Tibial nerve (tissue), 4 donors: ENCODE measurements at places on chromosomes 13 and 19. TPM values are rescaled to one million over a fixed set of nuclear protein-coding genes. Genes with fewer than 3 reads are reported as not detected.

GRCh38 chr13:33033051-33033812 lies 17.0 kb downstream of the KL start:
- no peaks in the 10 kb centered on the region for H3K4me1 ChIP-seq
- H3K36me3 ChIP-seq = no peaks in the 10 kb centered on the region
- H3K27ac ChIP-seq = no peak overlapping the region
- H3K27me3 ChIP-seq = no peaks in the 10 kb centered on the region

GRCh38 chr13:64007339-64007738 lies 2591.7 kb upstream of the PCDH20 start:
- no peak for DNase-seq
- H3K4me3 ChIP-seq = no peak overlapping the region

DNA sequence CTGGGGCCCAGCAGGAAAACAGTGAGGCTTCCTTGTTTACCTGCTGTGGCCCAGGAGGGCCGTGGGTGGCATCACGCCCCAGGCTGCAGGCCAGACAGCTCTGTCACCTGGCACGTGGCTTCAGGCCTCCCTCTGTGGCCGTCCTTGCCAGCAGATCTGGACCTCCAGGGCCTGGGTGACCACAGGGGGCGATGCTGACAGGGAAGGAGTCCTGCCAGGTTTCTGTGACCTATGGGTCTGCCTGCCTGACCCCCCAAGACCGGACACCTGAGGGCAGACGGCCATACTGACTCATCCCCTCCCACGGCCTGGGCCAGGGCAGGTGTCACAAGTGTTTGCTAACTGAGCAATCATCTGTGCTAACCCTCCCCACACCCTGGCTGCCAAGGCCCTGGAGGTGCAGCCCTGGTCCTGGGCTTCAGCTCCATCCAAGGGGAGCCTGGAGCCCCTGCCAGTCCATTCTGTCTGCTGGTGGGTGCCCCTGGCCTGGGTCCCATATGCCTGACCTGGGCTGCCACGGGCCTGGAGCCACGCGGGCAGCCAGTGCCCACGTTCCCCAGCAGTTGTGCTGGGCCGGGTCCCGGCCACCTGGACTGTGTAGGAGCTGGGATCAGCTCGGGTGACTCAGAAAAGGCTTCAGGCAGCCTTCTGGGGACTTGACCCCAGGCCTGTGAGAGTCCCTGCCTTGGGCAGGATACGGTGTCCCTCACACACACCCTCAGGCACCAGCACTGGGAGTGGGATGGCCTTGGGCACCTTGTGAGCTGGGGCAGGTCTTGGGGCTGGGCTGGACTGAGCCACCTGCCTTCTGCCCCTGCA lies 3.7 kb downstream of the CDC34 start:
- H3K27me3 ChIP-seq = no peaks in the 10 kb centered on the region
- DNase-seq = no peak
- H3K36me3 ChIP-seq = peaks cover 20% of the 10 kb centered on the region

GRCh38 chr13:52793515-52794061 lies 54.0 kb upstream of the CNMD start:
- no peak overlapping the region for H3K4me3 ChIP-seq
- no peaks in the 10 kb centered on the region for H3K27me3 ChIP-seq
- no peak overlapping the region for H3K27ac ChIP-seq
- DNase-seq = no peak
- no peaks in the 10 kb centered on the region for H3K36me3 ChIP-seq

DNA sequence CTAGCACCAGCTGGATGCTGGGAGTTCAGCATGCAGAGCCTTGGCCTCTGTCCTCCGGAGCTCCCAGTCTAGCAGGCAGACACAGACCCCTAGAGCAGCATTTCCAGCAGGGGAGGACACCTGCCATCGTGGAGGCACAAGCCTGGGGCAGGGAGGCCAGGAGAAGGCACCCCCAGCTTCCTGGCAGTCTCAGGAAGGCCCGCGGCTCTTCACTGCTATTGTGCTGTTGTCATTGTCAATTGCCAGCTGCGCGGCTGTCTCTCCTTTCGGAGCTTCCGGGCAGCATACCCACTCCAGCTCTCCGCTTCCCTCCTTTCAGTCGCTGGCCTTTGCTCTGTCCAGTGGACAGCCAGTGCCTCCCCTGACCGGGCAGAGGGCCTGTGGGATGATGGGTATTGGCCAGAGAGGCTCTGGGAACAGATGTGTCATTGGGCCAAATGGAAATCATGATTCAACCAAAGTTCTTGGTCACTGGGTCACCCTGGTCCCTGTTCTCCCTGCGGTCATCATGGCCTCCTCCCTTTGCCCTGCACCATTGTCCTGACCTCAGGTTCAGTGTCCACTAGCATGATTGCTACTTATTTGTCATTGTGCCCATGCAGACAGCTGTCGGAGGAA lies 93.0 kb downstream of the SLC7A1 start:
- no peak for DNase-seq
- H3K27ac ChIP-seq = no peak overlapping the region
- peaks cover 3% of the 10 kb centered on the region for H3K4me1 ChIP-seq
- no peaks in the 10 kb centered on the region for H3K27me3 ChIP-seq

Gene IGFL1
- not detected for total RNA-seq

GRCh38 chr13:74444864-74445479 lies 310.8 kb upstream of the KLF12 start:
- no peaks in the 10 kb centered on the region for H3K36me3 ChIP-seq
- H3K4me3 ChIP-seq = no peak overlapping the region
- no peaks in the 10 kb centered on the region for H3K27me3 ChIP-seq

Gene LINGO3
- total RNA-seq = not detected

- no peak for DNase-seq
- no peak overlapping the region for H3K4me3 ChIP-seq
- no peak overlapping the region for H3K27ac ChIP-seq
- no peaks in the 10 kb centered on the region for H3K4me1 ChIP-seq
- no peaks in the 10 kb centered on the region for H3K36me3 ChIP-seq
- no peaks in the 10 kb centered on the region for H3K27me3 ChIP-seq
Observed at GRCh38 chr13:111547726-111548273, 227.4 kb downstream of the TEX29 start.
